Astrocyte of the cerebellum (primary cell): ENCODE measurements at places on chromosomes 11 and 22.

DNA sequence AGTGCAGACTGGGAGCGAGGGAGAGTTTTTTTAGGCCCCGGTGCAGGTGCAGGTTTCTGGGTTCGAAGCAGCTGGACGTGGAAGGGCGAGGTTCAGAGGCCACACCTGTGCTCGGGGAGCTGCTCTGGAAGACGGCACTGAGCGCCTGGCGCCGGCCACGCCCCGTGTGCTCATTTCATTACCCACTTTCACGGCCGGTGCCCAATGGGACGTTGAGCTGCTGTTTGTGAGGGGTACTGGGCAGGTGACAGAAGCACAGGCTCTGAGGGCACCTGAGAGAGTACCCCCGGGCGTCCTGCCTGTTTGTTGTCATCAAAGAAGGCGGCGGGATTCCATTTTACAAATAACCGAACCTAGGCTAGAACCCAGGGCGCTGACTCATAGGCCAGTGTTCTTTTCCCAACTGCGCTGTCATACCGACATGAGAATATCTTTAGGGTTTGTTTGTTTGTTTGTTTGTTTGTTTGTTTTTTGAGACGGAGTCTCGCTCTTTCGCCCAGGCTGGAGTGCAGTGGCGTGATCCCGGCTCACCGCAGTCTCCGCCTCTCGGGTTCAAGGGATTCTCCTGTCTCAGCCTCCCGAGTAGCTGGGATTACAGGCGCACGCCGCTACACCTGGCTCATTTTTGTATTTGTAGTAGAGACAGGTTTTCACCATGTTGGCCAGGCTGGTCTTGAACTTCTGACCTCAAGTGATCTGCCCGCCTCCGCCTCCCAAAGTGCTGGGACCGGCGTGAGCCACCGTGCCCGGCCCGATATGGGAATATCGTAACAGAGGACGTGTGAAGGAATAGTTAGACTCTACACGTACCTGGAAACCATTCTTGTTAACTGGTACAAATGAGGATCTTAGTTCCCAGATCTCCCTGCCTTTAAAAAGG is 16.6 kb upstream of the SPTBN2 start:
- no peak for DNase-seq

- no peak for DNase-seq
These were observed 12.5 kb downstream of the L3MBTL2 start for GRCh38 chr22:41217553-41218157.

DNA sequence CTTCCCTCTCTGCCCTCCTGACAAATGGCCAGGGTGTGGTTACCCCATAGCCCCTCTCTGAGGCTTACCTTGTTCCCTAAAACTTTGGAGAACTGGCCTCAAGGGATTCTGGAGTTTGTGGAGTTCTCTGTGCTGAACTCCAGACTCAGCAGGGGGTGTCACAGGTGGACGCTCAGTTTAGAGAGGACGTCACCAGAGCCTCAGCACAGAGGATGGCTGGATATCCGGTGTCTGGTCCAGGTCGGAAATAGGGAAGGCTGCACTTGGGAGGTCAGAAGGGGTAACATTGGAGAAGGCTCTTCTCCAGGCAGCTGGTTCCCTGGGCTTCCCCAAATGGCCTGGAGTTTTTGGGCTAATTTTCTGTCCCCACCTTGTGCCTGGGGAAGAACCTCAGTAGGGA is 64.2 kb downstream of the ADAMTS15 start:
- DNase-seq: no peak

GRCh38 chr11:128705124-128705920 is 11.4 kb downstream of the FLI1 start:
- no peak for DNase-seq

DNA sequence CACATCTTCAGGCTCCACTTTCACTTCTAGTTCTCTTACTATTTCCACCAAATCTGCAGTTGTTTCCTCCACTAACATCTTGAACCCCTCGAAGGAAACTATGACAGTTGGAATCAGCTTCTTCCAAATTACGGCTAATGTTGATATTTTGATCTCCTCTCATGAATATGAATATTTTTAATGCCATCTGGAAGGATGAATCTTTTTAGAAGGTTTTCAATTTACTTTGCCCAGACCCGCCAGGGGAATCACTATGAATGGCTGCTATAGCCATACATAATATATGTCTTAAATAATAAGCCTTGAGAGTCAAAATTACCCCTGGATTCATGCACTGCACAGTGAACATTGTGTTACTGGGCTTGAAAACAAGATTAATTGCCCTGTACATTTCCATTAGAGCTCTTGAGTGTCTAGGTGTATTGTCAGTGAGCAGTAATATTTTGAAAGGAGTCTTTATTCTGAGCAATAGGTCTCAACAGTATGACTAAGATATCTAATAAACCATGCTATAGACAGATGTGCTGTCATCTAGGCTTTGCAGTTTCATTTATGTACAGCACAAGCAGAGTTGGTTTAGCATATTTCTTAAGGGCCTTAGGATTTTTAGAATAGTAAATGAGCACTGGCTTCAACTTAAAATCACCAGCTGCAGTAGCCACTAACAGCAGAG is 48.3 kb upstream of the LRRC55 start:
- DNase-seq: no peak

GRCh38 chr22:39123751-39124581 is 26.9 kb downstream of the APOBEC3H start:
- DNase-seq: no peak

GRCh38 chr11:60609632-60610031 is 89.8 kb upstream of the MS4A8 start:
- no peak for DNase-seq

DNA sequence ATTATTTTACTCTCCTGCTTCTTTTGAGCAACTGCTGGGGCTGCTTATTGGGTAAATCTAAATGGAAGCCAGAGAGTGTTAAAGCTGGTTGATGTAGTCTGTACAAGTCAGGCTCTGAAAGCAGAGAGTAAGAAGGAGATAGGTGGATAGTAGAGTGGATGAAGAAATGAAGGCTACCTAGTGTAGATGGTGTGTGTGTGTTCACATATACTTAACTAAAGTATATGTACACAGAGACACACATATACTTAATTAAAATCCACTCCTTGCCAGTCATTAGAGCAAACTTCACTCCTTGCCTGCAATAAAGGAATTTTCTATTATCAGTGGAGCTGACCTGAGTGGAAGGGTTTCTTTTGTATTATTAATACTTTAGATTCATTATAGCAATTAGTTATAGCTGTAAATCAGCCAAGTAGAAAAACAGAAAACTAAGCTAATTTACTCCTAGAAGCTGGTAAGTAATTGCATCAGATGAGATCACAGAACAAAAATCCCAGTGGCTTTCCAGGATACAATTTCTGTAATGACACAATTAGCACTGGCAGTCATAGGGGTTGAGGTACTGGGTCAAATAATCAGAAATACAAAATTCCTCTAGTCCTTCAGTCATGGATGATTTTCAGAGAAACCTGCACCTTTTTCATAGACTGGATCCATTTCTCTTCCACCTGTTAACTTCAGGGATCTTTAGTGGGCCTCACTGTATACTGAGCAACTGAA is 40.7 kb upstream of the CCDC179 start:
- no peak for DNase-seq

GRCh38 chr11:62468577-62468976 is 49.7 kb downstream of the SCGB1A1 start:
- no peak for DNase-seq

- no peak for DNase-seq
These were observed 473 bp upstream of the EMID1 start for GRCh38 chr22:29205252-29205593.

GRCh38 chr11:114284914-114285313 is 11.3 kb upstream of the NNMT start:
- no peak for DNase-seq

DNA sequence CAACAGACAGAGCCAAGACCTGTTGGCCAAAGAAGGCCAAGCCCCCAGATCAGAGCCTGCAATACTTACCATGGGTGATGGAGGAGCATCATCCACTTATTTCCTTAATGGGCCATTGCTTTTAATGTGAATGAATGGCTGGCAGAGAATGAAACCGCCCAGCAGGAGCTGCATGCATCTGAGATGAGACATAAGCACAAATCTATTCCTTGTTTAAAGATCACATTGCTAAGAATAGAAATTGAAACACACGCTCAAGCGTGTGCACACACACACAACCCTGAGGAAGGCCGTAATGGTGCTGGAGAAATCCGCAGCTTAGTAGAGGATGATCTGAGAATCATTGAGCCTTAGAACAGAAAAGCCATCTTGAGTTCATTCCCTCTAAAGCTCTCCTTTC is 5.3 kb upstream of the RRAS2 start:
- peak; percentile 74 for DNase-seq

GRCh38 chr22:35443338-35443737 is 43.4 kb downstream of the MCM5 start:
- DNase-seq: no peak

DNA sequence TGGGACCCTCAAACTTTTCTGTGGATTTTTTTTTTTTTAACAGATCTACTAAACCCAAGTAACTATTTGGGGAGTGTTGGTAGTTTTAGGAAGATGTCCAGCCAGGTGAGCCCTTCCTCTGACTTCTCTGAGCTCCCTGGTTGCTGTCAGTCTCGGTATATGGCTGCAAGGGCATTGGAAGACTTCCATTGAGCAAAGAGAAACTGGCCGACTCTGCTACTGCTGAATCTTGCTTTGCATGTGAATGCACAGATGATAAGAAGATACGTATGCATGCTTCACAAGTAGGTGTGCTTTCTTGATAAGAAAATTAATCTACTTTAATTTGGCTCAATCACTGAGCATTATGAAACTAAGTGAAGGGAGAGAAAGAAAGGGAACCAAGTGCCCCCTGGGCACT is 51.1 kb downstream of the BARX2 start:
- DNase-seq: no peak

DNA sequence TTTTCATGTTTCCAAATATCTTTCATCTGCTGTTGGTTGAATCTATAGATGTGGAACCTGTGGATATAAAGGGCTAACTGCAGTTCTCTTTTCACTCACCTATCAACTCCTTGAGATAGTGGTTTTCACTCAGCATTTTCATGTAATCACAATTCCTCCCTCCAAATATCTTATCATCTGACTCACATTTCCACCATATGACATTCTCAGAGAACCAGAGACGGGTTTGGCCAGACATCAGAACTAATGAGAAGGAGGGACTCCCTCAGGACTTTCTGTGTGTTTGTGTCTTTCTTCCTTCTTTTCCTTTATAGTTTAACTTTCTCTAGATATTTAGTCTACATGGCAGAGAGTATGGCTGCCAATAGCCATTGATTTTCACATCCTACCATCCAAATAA is 134.8 kb upstream of the DDI1 start:
- no peak for DNase-seq

DNA sequence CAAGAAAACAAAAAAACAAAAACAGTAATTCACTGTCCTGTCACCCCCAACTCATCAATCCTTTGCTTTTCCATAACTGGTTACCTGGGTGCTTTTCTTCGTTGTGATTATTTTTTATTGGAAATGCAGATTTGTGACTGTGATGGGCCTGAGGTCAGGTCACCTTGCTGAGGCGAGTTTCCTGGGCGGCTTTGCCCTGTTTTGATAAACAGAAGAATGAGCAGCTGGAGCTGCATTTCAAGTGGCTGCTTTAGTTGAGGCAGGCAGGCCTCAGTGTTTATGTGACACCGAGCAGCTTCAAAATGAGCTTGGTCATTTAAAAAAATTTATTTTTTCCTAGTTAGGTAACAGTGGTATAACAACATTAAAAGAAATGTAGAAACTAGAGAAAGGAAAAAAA is 22.2 kb downstream of the PTPRJ start:
- no peak for DNase-seq

DNA sequence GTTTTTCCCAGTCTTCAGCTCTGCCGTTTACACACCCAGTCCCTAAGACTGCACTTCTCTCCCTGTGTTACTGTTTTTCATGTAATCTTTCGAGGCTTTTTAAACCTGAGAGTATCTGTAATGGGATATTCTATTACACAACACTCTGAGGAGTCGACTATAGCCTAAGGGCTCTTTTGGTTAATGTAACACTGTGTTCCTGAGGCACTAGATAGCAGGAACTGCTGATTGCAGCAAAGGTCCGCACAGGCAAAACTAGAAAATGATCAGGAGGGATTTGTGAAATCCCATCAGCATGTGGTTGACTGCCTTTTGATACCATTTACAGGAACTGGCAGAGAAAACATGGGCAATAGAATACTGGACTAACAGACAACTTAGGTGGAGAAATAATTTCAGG is 512.3 kb upstream of the RAG2 start:
- no peak for DNase-seq

- no peak for DNase-seq
These were observed 663 bp upstream of the BUD13 start for GRCh38 chr11:116773203-116774097.

GRCh38 chr11:73939096-73939495 is 11.7 kb upstream of the DNAJB13 start:
- no peak for DNase-seq

- DNase-seq: no peak
These were observed 1330.6 kb downstream of the BRD1 start for GRCh38 chr22:48496987-48497650.

GRCh38 chr11:132357811-132358572 is 987.6 kb downstream of the NTM start:
- DNase-seq: no peak

DNA sequence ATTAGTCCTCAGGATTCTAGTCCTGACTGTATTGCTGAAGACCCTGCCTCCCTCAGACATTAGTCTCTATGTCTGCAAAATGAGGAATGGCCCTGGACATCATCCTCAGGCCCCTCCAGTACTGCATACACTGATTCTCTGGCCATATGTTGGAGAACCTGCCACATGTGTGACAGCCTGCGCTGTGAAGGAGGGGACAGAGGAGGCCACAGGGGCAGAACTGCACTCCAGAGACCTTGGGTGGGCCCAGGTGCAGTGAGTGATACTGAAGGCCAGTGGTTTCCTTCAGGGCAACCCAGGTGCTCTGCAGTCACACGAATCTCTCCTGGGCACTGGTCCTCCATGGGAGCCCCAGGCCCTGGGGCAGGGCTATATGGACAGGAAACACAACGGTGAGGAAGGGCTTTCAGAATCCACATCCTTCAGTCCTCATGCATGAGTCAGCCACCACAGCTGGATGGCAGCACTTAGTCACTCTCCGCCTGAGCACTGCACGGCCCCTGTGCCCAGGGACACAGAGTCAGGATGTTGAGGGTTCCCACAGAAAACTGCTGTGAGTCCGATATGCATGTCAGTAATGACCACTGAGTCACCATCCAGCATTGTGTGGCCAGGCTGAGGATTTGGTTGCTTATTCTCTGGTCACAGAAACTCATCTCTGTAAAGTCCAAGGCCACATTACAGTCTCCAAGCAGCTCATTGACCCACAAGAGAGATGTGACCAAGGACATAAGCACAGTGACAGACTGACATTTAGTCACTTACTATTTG is 39.7 kb downstream of the ME3 start:
- peak; percentile 86 for DNase-seq

GRCh38 chr11:35582033-35582432 is 36.2 kb upstream of the FJX1 start:
- no peak for DNase-seq
